ENCODE measurements at places on chromosomes 11 and 22. TPM values are rescaled to one million over a fixed set of nuclear protein-coding genes. Genes with fewer than 3 reads are reported as not detected.

- DNase-seq: no peak
Observed at GRCh38 chr11:114280696-114281095, 15.5 kb upstream of the NNMT start.

The POTEH gene
- total RNA-seq: not detected

The CALCA gene
- 0.51 TPM for total RNA-seq

The CNTN5 gene
- total RNA-seq: not detected

GRCh38 chr22:17965538-17966402, 58.6 kb downstream of the MICAL3 start:
- no peak for DNase-seq

GRCh38 chr11:106969644-106970355, 48.5 kb downstream of the GUCY1A2 start:
- no peak for DNase-seq
